HCT116 (cell line): ENCODE measurements at places on chromosomes 5 and 9. TPM values are rescaled to one million over a fixed set of nuclear protein-coding genes. Genes with fewer than 3 reads are reported as not detected.
A peak's percentile ranks its signal among the peaks of the same experiment; 100 is the strongest.

DNA sequence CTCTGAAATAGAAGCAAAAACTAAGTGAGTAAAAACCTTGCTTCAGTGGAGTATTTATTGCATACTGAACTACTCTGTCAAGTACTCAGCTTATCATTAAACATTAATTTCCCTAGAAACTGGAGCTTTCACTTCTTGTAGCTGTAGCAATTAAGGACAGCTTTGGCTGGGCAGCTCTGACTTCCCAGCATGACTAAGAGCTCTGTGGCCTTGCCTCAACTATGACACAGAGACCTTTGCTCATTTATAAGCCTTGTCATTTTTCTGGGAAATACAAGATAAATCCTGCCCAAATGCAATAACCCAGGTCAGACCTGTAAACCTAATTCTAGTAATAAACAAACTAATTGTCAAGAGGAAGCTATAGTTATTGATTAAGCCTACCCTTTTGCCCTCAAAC is 65.4 kb upstream of the STK32A start:
- H3K4me1 ChIP-seq = no peaks in the 10 kb centered on the region; the same call in 1 of the 2 replicates
- no peaks in the 10 kb centered on the region for H3K36me3 ChIP-seq
- H3K27me3 ChIP-seq = peaks cover 18% of the 10 kb centered on the region
- H3K27ac ChIP-seq = no peak overlapping the region
- no peak overlapping the region for H3K4me3 ChIP-seq

DNA sequence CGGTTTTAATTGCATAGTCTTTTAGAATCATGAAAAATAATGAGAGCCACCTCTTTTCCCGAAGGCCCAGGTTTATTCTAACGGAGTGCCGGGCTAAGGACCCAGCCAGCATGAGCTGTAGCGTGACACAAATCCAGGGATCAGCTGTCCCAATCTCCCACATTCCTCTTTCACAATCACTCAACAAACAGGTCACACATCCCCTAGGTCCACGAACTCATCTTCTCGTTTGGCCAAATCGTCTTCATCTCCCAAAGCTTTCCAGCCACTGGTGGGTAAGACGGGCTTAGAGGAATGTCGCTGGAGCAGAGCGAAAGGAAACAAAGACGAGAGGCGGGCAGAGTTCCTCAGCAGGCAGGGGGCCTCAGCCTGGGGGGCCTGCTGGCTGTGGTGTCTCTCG is 55.5 kb upstream of the GOLPH3 start:
- DNase-seq = no peak
- H3K4me3 ChIP-seq = no peak overlapping the region
- H3K27ac ChIP-seq = no peak overlapping the region
- peaks cover 15% of the 10 kb centered on the region for H3K4me1 ChIP-seq

- peak overlapping the region; percentile 99; the same call in 1 of the 2 replicates for H3K27ac ChIP-seq
- no peaks in the 10 kb centered on the region; the same call in 1 of the 2 replicates for H3K36me3 ChIP-seq
- peak overlapping the region; percentile 89 for H3K4me3 ChIP-seq
- peaks cover 22% of the 10 kb centered on the region for H3K4me1 ChIP-seq
- no peak for DNase-seq
Measured at GRCh38 chr9:33818847-33819500, 2.0 kb downstream of the UBE2R2 start.

Gene FBP2
- not detected for total RNA-seq

Gene GRXCR2
- total RNA-seq = not detected

Gene KIF24
- 5.8 TPM for total RNA-seq

GRCh38 chr9:71746023-71746757 is 22.1 kb downstream of the CEMIP2 start:
- DNase-seq = no peak
- no peaks in the 10 kb centered on the region for H3K27me3 ChIP-seq
- H3K4me1 ChIP-seq = peaks cover 7% of the 10 kb centered on the region; the same call in 1 of the 2 replicates
- no peak overlapping the region for H3K27ac ChIP-seq

DNA sequence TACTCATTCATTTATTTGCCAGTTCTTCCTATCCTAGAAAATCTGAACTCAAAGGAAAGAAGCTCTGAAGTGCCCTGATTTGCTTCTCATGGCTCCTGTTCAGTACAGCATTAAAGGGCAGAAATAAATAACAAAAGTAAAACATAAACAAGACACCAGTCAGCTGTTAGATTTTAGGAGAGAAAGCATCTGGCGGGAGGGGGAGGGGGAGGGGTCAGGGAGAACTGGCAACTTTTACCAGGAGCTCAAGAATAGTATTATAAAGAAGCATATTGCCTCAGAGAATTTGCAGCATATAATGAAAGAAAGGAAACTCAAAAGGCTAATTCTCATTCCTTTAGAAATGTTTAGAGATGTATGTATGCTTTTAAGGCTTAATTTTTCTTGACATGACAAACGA is 68.1 kb downstream of the SEMA6A start:
- H3K4me1 ChIP-seq = no peaks in the 10 kb centered on the region
- no peaks in the 10 kb centered on the region for H3K36me3 ChIP-seq
- no peak for DNase-seq

- H3K4me1 ChIP-seq = peaks cover 10% of the 10 kb centered on the region; the same call in 1 of the 2 replicates
- H3K36me3 ChIP-seq = no peaks in the 10 kb centered on the region
- no peaks in the 10 kb centered on the region for H3K27me3 ChIP-seq
- H3K4me3 ChIP-seq = no peak overlapping the region
- no peak for DNase-seq
Measured at GRCh38 chr5:67992923-67993322, 222.6 kb upstream of the PIK3R1 start.

DNA sequence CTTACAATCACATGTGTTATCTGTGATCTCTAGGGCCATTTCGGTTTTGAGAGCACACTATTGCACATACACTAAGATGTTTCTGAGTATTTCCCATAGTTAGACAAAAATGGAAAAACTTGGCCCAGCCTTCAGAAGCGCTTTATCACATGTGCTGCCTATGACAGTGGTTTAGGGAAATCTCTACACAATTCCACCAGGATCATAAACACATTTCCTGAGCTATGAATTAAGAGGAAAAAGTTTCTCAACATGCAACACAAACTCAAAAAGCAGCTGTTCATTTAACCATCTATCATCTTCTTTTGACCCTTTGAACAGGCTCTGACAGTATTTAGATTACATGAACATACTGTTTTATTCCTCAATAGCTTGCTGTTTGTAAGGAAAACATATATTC is 15.1 kb downstream of the FGF1 start:
- DNase-seq = no peak
- no peaks in the 10 kb centered on the region for H3K27me3 ChIP-seq

GRCh38 chr5:169426784-169427183 is 125.8 kb upstream of the SLIT3 start:
- H3K4me1 ChIP-seq = no peaks in the 10 kb centered on the region
- H3K27ac ChIP-seq = no peak overlapping the region
- H3K27me3 ChIP-seq = no peaks in the 10 kb centered on the region
- no peak overlapping the region for H3K4me3 ChIP-seq
- H3K36me3 ChIP-seq = no peaks in the 10 kb centered on the region
